ENCODE measurements at places on chromosomes 1 and 21.

DNA sequence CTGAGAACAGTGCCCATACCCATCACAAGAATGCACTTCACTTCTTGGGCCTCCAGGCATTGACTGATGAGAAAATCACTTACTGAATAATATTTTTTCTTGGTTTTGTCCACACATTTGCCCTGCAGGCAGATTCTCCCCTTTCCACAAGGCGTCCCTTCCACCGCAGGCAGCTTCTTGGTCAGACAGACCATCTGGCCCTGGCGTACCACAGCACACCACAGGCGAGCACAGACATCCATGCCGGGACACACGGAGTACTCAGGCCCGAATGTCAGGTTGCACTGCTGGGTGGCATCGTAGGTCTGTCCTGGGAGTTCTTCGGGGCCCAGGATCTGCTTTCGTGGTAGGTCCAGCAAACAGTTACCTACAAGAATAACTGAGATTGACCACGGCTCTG is 32.5 kb downstream of the ADAMTS5 start:
- no peak for DNase-seq

GRCh38 chr1:204307334-204307883 is 52.3 kb downstream of the PLEKHA6 start:
- DNase-seq = no peak

GRCh38 chr21:26560612-26561011 is 12.5 kb downstream of the CYYR1 start:
- no peak for DNase-seq

GRCh38 chr1:91092503-91092902 is 70.7 kb upstream of the ZNF644 start:
- DNase-seq = no peak

GRCh38 chr1:197696372-197696771 is 78.9 kb downstream of the DENND1B start:
- no peak for DNase-seq

GRCh38 chr1:198018529-198018928 is 101.4 kb downstream of the LHX9 start:
- DNase-seq = no peak

DNA sequence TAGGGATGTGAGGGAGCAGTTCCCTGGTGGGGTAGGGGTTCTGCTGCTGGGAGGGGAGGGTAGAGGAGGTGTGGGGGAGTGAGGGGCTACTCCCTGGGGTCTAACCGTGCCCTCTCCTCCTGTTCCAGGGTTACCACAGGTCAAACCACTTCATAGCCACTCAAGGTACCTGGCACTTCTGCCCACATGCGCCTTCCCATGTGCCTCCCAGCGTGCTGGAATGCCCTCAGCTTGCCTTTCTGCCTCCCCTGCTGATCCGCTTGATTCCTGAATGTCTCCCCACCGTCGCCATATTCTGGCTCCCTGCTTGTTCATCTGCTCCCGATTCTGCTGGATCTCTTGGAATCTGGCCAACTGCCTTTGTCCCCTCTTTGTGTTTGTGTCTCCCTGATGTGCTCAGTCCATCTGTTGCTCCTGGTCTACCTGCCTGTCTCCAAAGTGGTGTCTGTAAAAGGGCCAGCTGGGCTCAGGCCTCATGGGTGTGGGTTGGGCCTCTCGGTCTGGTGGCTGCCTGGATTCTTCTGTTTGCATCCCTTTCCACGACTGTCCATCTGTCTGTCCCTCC is 74.4 kb downstream of the PTPRU start:
- no peak for DNase-seq

GRCh38 chr1:198656500-198656932 is 17.7 kb downstream of the PTPRC start:
- peak; percentile 76 for DNase-seq

DNA sequence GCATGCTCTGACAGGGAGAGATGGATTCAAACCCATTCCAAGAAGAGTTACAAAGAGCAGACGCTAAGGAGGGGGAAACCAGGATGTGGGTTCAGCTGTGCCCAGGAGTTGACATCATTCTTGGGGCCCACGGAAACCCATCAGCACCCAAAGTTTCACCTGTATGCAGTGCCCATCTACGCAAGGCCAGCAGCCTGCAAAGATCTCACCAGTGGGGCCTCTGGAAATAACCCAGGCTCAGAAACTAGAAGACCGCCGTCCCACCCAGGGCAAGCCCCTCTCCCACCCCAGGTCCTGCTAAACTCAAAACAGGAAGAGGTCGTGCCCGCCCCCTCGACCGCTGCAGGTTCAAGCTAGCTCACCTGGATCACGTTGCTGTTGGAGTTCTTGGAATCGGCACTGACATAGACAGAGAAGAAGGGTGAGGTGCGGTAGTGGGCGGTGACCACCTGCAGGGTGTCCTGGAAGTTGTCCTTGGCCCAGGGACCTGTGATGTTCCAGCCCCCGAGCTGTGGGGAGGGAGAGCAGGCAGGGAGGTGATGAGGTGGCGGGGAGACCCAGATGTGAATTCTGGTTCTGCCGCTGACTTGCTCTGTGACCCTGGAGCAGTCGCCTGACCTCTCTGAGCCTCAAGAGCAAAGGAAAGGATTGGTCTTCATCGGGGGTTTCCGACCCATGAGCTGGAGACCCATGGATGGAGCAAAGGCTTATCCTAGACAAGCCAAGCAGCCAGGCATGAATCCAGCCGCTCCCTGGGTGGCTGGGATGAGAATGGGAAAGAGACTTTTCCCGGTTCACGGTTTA is 31.7 kb downstream of the ECE1 start:
- DNase-seq = no peak

- DNase-seq = no peak
Observed at GRCh38 chr1:71019233-71019969, 28.2 kb downstream of the PTGER3 start.

- no peak for DNase-seq
Observed at GRCh38 chr1:14165371-14165801, 433.1 kb upstream of the KAZN start.

DNA sequence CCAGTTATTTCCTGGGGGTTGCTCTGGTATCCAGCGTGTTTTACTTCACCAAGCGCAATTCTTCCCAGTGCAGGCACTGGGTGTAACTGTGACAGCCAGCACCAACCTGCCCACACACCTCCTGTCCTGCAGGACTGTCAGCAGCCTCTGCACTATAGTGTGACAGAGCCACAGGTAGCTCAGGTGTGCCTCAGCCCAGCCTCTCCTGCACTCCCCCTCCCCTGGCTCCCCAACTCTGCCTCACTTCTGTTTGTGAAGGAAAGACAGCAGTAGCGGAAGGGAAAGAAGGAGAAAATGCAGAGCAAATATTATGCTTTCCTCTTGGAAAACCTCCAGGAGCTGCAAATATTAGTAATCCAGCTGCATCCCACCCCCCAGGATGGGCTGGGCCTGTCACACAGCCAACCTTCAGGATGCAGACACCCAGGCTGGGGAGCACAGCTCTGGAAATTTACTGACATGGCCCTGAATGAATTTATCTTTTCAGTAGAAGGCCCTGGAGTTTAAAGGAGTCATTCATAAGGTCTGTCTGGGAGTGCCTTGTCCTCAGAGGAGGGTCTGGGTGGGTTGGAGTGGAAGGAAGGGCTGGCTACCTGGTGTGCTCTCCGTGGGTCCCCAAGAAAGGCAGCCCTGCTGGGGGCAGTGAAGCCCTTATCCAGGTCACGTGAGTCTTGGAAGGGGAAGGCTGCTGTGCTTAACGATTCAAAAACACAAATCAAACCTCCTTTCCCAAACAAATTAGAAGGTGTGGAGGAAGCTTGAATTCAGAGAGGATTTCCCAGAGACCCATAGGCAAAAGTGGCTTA is 20.9 kb downstream of the CAPN2 start:
- DNase-seq = no peak

GRCh38 chr1:17158961-17159360 is 39.7 kb upstream of the PADI2 start:
- no peak for DNase-seq

DNA sequence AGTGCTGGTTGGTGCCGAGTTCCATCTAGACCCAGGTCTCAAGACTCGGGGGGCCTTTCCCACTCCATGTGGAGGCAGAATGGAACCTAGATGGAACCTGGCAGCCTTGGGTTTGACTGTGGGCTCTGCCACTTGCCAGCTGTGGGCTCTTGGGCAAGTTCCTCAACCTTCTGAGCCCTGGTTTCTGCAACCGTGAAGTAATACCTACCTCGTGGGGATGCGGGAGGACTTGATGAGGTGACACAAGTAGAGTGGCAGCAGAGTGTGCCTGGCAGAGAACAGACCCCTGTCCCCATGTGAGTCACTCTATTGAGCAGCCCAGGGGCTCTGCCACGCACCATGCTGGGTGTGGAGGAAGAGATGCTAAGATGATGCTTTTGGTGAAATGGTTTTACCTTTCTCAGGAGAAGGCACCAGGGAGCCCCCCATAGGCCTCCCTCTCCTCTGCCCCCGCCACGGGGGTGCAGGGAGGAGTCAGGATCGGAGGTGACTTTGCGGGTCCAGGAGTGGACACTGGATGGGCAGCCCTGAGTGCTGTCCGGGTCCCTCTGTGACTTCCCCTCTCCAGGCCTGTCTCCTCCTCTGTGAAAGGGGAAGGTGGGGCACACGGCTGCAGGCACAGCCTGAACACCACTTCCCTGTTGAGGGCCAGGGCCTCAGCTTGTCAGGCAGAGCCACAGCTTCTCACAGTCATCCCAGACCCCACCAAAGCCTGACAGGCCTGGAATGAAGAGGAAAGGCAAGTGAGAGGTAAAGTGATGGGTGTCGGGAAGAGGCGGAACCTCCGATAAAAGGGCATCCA is 36.7 kb upstream of the EDN2 start:
- DNase-seq = no peak

- DNase-seq = no peak
Observed at GRCh38 chr1:2445823-2446215, 30.3 kb upstream of the PLCH2 start.

- DNase-seq = no peak
Observed at GRCh38 chr1:54695221-54695620, 20.4 kb upstream of the TTC4 start.

- DNase-seq = no peak
Observed at GRCh38 chr1:176517484-176517883, 54.5 kb downstream of the PAPPA2 start.

GRCh38 chr1:166145499-166145898 is 21.3 kb downstream of the FAM78B start:
- no peak for DNase-seq

DNA sequence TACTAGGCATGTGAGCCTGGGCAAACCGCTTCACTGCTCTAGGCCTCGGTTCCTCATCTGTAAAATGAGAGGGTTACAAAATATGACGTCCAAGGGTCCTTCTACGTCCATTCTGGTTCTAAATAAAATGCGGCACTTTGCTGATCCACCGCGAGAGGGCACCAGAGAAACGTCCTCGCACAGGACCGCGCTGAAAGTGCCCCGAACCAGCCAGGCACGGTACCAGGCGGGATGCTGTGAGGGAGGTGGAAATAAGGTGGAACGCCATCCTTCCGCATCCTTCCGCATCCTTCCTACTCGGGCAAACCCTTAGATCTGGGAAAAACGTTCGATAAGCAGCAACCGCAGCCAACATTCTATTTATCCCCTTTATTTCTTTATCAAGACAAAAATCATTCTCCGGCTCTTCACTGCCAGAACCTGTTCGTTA is 60.3 kb upstream of the KRTAP19-8 start:
- peak; percentile 82 for DNase-seq

DNA sequence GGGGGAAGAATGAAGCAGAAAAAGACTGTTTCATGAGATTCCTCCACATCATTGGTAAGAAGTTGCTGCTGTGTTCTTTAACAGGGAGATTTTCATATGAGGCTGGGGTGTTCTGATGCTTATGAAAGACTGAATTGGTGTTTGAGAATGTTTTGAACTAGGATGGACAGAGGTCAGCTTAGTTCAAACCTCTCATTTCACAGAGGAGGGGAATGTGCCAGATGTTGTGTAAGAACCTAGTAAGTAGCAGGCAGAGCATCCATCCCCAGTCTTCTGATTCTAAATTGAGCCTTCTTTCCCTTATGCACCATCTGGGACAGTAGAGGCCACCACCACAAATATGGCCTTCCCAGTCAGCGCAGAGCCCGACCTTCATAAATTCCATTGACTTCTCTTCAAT is 43.7 kb downstream of the SAMD13 start:
- no peak for DNase-seq

GRCh38 chr1:3456449-3456963 is 2.0 kb downstream of the ARHGEF16 start:
- DNase-seq = peak; percentile 53

DNA sequence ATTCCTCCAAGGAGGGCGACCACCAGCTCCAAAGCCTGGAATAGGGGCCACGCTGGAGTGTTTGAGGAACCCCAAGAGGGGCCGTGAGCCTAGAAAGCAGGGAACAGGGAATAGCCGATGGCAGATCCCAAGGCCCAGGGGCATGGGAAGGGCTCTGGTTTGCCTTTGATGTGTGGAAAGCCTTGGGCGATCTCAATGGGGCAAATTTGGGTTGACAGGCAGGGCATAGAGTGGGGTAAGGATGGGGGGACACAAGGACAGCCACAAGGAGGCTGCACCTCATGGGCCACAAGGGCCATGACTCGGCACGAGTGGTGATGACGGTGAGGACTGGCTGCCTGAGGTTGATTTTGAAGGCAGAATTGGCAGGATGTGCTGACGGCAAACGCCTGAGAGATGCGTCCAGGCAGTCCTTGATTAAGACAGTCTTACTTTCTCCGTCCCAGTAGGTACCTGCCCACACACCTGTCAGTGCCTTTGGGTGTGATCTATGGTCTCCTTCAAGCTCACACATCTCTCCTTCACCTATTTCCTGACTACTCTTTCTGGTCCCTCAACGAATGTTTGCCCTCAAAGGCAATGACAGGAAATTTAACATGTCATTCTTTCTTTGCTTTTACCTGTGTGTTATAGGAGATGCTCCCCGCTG is 2.0 kb upstream of the TMPRSS3 start:
- DNase-seq = no peak

DNA sequence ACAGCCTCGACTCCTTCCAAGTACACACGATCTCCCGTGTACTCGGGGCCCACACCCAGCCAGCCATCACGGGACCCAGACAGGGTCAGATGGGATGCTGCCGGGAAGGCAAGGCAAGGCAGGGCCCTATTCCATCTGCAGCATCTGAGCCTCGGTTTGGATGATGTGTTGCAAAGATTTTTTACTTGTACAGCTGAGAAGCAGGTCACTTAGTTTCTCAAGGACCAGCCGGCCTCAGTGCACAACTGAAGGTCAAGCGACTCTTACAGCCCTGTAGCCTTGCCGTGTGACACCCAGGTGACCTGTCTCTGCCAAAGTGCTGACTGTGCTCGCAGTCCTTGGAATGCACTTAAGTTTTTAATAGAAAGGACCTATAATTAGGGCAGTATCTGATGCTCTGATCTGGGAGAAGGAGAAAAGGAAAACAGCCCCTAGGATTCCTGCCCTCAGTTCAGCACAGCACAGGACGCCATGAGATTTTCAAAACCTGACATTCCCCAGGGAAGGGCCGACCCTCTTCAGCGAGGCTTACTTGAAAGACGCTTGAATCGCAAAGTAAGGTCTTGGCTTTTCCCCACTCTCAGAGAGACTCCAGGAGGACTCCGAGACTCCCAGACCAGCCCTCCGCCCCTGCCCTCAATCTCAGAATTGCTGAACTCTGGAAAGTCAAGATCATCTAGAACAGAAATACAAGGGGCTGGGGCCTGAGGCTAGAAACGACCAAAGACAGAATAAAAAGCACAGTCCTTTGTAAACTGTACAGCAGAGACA is 1.3 kb downstream of the GPR157 start:
- no peak for DNase-seq

GRCh38 chr1:174535207-174535606 is 87.4 kb downstream of the GPR52 start:
- no peak for DNase-seq

- no peak for DNase-seq
Observed at GRCh38 chr1:224767676-224768075, 151.6 kb downstream of the CNIH3 start.

GRCh38 chr21:36245649-36246048 is 74.3 kb upstream of the MORC3 start:
- no peak for DNase-seq

GRCh38 chr1:68201546-68202238 is 30.6 kb downstream of the WLS start:
- no peak for DNase-seq
